Left lung (tissue), 14 donors: ENCODE measurements at places on chromosomes 2 and 18. TPM values are rescaled to one million over a fixed set of nuclear protein-coding genes. Genes with fewer than 3 reads are reported as not detected.

DNA sequence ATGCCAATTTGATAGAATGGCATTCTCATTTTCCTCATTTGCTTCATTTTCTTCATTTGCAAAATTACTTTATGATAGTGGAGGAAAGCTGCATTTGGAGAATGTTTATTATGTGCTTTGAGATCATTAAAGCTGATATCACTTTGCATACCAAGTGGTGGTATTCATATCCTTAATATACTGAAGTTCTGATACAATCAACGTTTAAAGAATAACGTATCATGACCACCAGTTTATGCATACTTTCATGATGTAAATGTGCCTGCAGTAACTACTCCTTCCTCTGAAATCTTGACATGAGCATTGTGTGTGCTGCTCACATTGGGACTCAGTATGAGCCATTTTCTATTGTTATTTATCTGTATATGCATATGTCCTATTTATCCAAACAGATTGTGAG is 302.1 kb downstream of the ARHGAP15 start:
- no peak for DNase-seq

DNA sequence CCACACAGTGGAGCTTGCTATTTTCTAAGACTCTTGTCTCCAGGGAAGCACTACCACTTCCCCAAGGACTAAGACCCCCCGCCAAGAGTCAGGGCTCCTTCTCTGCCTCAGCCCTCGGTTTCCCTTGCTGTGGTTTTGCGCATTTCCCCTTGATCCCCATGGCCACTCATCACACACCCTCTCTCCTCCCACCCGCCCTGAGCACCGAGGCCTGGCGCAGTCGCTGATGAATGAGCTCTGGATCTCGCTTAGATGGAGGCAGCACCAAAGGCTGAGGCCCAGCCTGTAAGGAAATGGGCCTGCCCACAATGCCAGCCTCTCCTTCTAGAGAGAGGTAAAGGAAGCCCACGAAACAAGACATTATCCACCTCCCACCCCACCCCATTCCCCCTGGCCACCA is 96.9 kb downstream of the TNS1 start:
- DNase-seq = no peak

DNA sequence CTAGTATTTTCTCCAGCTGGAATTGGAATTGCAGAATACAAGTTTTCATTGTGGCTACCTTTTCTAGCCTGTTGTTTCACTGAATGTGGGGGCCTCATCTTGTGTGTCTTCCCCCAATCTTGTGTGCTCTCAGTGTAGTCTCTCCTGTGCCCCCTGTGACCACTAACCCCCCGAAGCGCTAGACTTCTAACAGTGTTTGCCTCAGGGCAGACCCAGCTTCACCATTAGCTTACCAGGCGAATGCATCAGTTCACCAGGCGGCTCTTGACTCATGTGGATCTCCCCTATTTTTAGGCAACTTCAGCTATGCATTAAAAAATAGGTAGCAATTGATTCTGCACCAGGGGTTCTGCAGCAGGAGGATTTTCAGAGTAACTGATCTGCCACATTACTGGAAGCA is 376.2 kb upstream of the MEIS1 start:
- DNase-seq = no peak

SLC9A4 gene
- not detected for polyA plus RNA-seq

- DNase-seq = peak; percentile 83
Observed at GRCh38 chr2:159612255-159612901, 4.0 kb downstream of the BAZ2B start.

- no peak for DNase-seq
Observed at GRCh38 chr18:78521136-78521535, 458.5 kb upstream of the SALL3 start.

GRCh38 chr2:88159481-88159880 is 10.7 kb upstream of the THNSL2 start:
- DNase-seq = no peak

GRCh38 chr2:134737671-134738070 is 18.9 kb upstream of the TMEM163 start:
- no peak for DNase-seq

DNA sequence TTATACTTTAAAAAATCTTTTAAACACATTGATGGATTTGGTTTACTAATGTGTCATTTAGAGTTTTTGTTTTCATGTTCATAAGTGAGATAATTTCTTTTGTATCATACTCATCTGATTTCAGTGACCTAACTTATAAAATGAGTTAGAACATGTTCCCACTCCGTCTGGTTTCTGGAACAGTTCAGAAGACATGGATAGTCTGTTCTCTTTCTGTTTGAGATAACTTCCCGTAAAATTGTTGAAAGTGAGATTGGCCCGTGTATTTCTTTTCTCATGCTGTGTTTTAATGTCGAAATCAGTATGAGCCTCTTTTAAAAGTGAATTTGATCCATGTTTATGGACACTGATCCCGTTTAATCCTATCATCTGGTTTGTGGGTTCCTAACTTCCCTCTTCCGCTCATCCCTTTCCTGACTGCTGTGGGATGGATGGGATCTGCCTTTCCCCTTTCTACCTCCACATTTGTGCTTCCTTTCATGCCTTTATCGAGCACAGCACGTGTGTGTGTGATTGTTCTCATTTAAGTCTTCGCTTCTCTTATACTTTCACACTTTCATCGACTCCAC is 78.9 kb downstream of the COPS8 start:
- no peak for DNase-seq

DNA sequence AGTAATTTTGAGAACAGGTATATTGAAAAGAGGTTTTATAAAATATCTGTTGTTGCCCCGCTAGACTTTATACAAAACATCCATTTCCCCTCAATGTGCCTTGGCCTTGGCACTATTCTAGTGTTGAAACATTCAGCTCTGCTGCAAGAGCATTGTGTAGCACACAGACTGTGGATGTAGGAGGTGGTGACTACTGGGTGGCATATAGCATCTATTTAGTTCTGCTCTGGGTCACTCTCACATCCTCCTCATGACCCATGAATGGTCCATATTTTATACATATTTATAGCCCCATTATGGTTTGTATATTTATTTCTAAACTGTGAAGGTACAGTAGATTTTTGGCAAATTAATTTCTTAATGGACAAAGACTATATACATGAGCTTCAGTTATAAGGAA is 1022.0 kb upstream of the CELF4 start:
- no peak for DNase-seq

DNA sequence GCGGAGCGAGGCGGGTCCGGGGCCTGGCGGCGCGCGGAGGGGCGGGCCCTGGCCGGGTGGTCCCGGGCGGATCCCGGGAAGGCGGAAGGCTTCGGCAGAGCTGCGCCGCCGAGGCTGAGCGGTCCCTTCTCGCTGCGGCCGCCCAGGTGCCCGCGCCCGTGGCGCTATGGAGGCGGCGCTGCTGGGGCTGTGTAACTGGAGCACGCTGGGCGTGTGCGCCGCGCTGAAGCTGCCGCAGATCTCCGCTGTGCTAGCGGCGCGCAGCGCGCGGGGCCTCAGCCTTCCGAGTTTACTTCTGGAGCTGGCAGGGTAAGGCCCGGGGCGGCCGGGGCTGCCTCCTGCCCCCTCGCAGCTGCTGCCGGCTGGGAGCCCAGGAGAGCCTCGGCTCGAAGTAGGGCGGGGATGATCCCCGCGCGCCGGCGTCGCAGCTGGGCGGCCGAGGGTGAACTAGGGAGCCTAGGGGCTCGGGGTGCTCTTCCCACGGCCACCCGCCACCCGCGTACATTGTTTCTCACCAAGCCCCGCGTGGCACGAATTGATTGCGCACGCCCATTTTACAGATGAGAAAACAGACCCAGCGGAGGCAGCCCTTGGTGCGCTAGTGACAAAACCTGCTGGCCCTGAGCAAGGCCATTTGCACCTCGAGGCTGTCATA is at the start of gene SLC66A3:
Gene SLC66A3, plus strand, starts transcription at position 87 of the 655 bp plus-strand sequence. Its CDS starts 80 bp downstream, at position 167.
- peak; percentile 93 for DNase-seq

DNA sequence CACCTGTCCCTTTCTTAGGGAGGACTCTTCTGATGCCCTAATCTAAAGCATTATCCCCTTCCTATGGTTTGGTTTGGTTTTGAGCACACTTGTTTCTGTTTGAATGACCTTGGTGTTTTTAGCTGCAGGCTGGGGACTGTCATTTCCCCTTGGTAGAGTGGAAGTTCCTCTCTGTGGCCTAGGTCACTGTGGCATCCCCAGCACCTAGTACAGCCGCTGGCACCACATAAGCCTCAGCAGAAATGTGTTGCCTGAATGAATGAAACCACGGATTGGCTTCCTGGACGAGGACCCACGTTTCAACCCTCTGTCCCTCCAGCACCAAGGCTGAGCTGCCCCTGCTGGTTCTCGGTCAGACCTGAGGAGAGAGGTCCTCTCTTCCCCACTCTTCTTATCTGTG is 159.9 kb downstream of the CTIF start:
- no peak for DNase-seq

DNA sequence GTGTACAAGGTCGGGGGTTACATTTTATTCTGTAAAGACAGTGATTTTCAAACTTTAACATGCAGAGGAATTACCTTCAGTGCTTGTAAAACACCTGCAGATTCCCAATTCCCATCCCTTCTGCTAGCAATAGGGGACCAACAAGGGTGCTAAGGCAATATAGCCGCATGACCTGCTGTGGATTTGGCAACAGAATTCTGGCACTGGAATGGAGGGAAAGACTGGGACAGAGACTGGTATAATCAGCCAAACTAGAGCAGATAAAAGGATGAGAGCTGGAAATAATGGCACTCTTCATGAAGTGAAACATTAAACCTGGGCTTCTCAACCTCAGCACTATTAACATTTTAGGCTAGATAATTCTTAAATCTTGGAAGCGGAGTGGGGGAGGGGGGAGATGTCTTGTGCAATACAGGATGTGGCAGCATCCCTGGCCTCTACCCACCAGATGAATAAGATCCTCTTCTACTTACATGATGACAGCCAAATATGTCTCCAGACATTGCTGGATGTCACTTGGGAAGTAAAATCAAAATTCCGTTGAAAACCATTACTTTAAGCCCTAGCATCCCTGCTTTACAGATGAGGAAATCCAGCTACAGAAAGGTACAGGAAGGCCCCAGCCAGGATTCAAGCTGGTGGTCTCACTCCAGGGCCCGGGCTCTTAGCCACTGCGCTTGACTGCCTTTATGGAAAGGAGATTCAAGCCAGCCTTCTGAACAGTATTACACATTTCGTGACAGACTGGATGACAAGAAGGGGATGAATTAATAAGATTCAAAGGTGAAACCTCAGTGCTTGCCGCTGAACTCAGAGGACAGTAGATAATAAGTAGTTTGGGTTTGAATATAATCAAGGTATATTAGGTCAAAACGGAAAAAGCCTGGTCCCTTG is 1.7 kb downstream of the EVA1A start:
- DNase-seq = no peak

ILKAP gene
- polyA plus RNA-seq = 48.3 TPM

- DNase-seq = no peak
Observed at GRCh38 chr2:209383212-209383611, 40.6 kb upstream of the MAP2 start.

KCNG2 gene
- polyA plus RNA-seq = 0.38 TPM

GPR35 gene
- 1.5 TPM for polyA plus RNA-seq

- no peak for DNase-seq
Observed at GRCh38 chr2:71889759-71890684, 257.6 kb downstream of the CYP26B1 start.

AKAIN1 gene
- polyA plus RNA-seq = not detected

DNA sequence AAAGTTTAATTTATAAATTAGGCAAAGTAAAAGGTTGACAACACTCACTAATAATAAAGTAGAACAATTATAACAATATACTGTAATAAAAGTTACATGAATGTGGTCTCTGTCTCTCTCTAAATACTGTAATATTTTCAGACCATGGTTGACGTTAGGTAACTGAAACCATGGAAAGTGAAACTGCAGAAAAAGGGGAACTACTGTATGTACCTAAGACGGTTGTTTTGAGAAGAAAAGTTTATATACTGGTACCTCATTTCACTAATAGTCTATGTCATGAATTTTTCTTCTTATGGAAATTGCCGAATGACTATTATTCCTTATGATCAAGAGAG is 166.7 kb upstream of the ZNF521 start:
- no peak for DNase-seq

CEP68 gene
- 29.9 TPM for polyA plus RNA-seq

- DNase-seq = peak; percentile 18
Observed at GRCh38 chr2:60439219-60439974, 114.1 kb downstream of the BCL11A start.

DNA sequence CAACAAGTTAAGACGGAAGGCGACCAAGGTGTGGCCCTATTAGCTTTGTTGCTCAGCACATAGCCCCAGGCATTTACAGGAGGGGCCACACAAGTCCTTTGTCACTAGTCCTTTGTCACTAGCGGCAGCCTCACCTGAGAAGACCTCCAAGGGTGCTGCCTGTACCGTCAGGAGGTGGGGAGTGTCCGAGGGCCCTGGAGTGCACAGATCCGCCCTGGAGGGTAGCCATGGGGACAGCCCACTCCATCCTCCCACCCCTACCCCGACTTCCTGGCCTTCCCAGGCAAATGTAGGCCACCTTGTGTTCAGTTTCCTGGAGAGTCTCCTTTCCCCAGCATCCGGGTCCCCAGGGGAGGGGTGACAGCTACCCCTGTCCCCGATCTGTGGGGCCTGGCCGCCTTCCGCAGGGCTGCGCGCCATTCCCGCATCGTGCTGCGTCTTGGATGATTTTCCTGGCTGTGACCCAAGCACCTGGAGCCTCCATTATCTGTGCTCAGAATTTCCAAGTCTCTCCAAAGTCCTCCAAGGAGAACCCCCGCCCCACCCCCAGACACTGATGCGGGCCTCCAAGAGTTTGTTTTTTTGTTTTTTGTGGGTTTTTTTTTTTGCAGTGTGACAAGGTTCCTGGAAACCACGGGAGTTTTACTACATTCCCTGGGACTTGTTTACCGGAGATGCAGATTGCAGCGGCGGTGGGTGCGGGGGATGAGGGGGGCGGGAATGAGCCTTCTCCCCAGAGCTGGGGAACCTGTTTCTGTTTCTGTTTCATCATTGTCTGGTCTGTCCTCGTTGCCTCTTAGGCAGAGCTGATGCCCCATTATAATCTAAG is 28.6 kb downstream of the TEX44 start:
- DNase-seq = no peak

DNA sequence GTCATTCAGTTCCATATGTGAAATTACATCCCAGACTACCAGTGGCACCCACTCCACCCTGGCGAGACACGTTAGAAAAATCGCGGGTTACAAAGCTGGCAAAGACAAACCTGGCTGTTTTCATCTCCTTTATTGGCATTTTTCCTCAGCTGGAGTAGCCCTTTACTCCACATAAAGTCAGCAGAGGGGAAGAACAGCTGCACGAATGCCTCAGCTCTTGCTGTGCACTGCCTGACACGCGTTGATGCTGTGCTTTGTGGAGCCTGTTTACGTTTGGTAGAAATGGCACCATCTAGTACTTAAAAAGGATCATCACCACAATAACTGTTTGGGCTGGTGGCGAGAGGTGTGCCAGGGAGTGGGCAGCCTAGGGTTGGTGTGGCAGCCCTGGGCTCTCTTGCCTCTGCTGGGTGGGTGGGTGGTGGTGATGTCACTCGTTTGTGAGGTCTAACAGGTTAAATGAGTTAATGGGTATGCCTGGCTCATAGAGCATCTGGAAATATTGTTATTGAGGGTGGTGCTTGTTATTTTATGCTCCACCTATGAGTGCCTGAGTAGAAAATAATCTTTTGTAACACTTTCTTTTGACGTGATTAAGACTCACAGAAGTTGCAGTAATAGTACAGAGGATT is 16.4 kb downstream of the FARP2 start:
- DNase-seq = no peak

- DNase-seq = no peak
Observed at GRCh38 chr18:36758623-36759022, 70.2 kb downstream of the TPGS2 start.
